ENCODE measurements at places on chromosomes 12 and 14. TPM values are rescaled to one million over a fixed set of nuclear protein-coding genes. Genes with fewer than 3 reads are reported as not detected.

FAIM2 gene
- 1.3 TPM for total RNA-seq

RDH5 gene
- 3.7 TPM for total RNA-seq

TEX52 gene
- total RNA-seq = not detected

SELPLG gene
- total RNA-seq = 2.9 TPM

ACOT6 gene
- not detected for total RNA-seq

- no peaks in the 10 kb centered on the region for H3K4me1 ChIP-seq
- no peak overlapping the region for H3K27ac ChIP-seq
- H3K4me3 ChIP-seq = no peak overlapping the region
Observed at GRCh38 chr12:119325813-119326212, 8.7 kb upstream of the CCDC60 start.

DNA sequence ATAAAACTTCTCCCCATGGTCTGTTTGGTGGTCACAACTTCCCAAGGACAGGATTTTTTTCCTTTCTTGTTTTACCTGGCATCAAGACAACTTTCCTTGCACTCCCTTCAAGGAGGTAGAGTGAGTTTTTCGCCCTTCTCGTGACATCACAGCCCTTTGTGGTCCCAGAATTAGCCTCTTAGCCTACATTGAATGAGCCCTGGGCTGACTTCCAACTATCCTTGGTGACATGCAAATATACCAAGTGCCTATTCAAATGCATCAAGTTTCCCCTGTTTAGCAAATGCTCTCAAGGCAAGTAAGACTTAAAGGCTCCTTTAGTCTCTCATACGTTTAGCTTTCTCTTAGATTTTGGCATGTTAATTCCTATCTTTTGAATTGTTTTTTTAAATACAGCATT is 36.6 kb downstream of the TC2N start:
- peaks cover 13% of the 10 kb centered on the region for H3K27me3 ChIP-seq
- H3K27ac ChIP-seq = no peak overlapping the region
- DNase-seq = no peak
- H3K36me3 ChIP-seq = peaks cover 18% of the 10 kb centered on the region

- peaks cover 31% of the 10 kb centered on the region for H3K27me3 ChIP-seq
- no peaks in the 10 kb centered on the region for H3K36me3 ChIP-seq
- no peak overlapping the region for H3K4me3 ChIP-seq
- DNase-seq = no peak
Observed at GRCh38 chr14:26200687-26201086, 397.1 kb downstream of the NOVA1 start.

GRCh38 chr12:5379749-5380496 is 52.0 kb upstream of the NTF3 start:
- DNase-seq = no peak
- H3K4me1 ChIP-seq = no peaks in the 10 kb centered on the region
- H3K4me3 ChIP-seq = no peak overlapping the region
- no peaks in the 10 kb centered on the region for H3K36me3 ChIP-seq
- H3K27ac ChIP-seq = no peak overlapping the region

DNA sequence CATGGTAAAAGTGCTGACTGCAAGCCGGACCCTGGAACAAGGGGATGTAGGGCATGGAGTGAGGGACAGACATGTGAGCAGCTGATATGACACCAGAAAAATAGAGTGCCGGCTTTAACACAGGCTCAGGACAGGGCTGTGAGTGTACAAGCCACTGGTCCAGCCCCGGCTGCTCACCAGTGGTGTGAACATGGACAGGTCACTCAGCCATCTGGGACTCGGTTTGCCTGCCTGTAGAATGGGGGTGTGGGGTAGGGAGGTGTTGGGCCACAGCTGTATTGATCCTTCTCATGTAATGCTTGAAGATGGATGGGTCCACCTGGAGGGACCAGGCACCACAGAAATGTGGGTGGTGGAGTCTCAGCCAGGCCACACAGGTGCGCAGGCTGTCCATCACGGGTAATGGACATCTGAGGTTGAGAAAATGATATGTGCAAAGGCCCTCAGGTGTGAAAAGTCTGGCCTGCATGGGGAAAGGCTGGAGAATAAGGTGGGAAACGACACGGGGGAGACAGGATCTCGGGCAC is 10.6 kb upstream of the KRT74 start:
- H3K27me3 ChIP-seq = peaks cover 32% of the 10 kb centered on the region
- peak; percentile 54 for DNase-seq

DNA sequence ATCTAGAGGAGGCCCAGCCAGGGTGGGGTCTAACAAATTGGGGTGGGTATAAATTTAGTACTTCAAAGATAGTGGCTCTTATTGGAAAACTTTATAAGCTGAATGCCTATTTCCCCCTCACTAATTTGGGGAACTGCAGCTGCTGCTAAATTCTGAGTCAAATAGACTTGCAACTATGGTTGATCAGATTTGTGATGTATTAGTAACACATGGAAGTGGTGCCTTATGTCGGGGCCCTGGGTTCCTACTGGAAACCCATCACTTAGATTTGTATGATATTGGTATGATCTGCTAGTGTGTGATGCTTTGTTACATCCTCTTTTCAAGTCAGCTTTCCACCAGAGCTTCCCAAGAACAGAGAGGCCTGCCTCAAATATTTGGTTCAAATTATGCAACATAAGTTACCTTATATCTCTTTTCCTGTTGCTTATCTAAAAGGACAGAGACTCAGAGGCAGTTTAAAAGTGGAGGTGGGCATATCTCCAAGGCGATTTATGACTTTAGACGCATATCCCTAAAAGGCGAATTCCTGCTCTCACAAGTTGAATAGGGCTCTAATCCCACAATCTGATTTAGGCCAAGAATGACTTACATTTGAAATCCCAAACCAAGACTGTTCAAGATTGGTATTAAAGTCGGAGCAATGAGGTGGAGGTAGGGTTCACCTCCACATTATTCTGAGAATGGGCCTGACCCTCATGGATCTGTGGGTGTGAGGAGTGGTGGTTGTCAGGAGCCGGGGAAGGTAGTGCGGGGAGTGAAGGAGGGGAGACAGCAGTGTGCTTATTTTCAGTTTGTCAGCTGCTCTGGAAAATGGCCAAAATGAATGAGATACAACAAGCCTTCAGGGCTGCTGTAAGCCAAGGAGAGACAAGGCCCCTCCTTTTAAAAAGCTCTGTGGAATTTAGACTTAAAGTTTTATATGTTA is 425.8 kb downstream of the RAD51B start:
- H3K27me3 ChIP-seq = no peaks in the 10 kb centered on the region
- H3K4me1 ChIP-seq = peaks cover 53% of the 10 kb centered on the region
- H3K36me3 ChIP-seq = no peaks in the 10 kb centered on the region
- no peak for DNase-seq
- peak overlapping the region; percentile 87 for H3K27ac ChIP-seq

DNA sequence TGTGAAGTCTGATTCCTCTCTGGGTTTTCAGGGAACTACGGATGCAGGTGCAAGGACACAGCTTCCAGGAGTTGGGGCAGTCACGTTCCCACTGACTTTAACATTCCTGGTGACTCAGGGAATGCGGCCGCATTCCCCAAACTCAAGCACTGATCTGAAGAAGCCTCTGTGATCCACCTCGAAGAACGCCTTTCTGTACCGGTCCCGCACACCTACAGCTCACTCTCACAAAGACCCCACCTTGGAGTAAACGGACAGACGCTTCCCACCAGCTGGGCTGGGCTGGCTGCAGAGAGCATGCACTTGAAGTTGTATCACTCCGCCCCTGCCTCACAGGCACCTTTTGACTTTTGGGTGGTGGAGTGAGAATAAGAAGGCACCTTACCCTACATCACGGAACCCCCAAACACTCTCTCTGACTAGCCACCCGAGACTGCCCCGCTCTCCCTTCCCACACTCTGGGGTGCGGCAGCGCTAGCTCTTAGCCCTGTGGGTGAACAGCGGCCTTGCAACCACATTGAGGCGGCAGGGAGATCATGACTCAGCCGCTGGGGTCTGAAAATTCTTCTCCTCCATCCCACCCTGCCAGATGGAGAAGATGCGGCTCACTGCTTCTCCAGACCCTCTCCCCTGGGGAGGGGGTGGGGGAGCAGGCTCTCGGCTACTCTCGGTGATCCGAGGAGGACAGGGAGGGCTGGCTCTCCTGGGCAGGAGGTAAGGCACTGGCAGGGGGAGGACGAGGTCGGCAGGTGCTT is 23.7 kb upstream of the HDAC7 start:
- H3K27ac ChIP-seq = no peak overlapping the region
- peaks cover 4% of the 10 kb centered on the region for H3K27me3 ChIP-seq
- H3K4me3 ChIP-seq = no peak overlapping the region
- no peak for DNase-seq
- H3K36me3 ChIP-seq = peaks cover 2% of the 10 kb centered on the region

DNA sequence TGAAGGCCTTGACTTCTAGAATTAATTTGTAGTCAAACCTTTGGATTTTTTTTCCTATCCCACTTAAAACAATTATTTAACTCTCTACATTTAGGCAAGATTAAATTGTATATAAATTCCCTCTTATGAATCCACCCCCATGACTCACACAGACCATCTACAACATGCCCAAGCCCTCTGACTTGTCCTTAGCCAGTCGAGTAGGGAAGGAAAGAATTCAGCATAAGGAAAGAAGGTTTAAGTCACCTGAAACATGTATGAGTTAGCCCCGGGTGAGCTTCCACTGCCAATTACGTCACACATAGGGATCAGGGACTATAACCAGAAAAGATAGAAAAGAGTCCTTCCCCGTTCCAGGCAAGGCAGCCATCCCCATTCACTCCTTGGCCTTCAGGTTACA is 14.9 kb upstream of the RESF1 start:
- no peak for DNase-seq
- H3K27me3 ChIP-seq = no peaks in the 10 kb centered on the region
- H3K36me3 ChIP-seq = peaks cover 12% of the 10 kb centered on the region
- H3K4me3 ChIP-seq = no peak overlapping the region

DNA sequence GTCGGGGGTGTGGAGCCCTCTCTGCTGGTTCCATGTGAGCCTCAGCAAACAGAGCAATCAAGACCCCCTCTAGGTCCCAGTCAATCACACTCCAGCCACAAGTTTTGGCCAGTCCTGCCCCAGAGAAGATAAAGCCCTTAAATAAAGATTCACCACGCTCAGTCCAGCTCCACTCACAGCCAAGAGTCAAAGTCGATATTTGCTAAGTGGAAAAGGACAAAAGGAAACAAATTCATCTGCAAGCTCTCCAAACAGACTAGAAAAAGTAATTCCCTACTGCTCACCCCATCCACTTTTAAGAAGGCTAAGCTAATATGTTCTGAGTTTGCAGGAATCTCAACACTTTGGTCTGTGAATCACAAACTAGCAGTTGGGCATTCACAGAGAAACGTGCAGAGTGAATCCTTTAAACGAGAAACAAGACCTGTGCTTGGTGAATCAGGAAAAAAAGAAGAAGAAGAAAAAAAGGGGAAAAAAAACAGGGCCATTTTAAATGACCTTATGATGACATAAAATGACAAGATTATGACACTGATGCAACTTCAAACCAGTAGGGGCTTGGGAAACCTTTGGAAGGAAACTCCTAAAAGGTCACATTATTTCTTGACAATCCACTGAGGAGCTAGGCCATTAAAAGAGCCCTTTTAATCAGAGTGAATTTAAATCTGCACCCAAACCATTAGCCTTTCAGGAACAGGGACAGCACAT is 41.8 kb upstream of the FOXN3 start:
- H3K4me3 ChIP-seq = no peak overlapping the region
- peaks cover 10% of the 10 kb centered on the region for H3K4me1 ChIP-seq
- no peaks in the 10 kb centered on the region for H3K27me3 ChIP-seq

DNA sequence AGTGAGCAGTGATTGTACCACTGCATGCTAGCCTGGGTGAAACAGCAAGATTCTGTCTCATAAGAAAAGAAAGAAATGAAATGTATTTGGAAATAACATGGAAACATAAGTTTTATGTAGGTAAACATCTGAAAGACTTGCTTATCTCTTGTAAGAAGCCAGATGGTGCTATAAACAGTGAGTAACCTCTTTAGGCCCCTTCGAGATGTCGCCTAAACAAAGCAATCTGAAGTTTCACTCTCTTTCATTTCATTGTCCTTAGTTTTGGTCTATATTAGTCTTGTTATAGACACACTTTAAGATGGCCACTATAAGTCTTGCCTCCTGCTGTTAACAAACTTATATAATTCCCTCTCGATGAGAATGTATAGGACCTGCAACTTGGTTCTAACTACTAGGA is 472.6 kb upstream of the ATP2B1 start:
- no peak overlapping the region for H3K4me3 ChIP-seq
- H3K27ac ChIP-seq = no peak overlapping the region
- no peak for DNase-seq
- H3K36me3 ChIP-seq = no peaks in the 10 kb centered on the region

DNA sequence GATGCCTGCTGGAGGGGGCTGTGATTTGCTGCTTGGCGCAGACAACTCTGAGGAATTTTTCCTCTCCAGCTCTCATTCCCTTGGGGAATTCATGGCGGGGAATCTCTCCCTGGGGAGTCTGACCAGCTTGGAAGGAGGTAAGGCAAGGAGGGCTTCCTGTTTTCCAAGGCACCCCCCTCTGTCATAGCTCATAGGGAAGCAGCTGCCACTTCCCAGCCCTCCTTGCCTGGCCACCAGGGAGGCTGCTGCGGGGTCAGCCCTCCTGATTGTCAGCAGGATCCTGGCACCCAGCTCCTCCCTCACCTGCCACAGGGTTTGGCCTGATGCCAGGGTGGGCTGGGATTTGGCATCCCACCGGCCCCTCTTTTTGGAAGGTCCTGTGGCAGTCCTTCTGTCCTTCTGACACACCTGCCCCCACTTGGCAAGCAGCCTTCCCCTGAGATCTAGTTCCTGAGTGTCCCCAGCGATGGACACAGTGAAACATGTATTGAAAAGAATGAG is 74.9 kb downstream of the TSPAN9 start:
- H3K27ac ChIP-seq = peak overlapping the region; percentile 88
- H3K27me3 ChIP-seq = no peaks in the 10 kb centered on the region

DNA sequence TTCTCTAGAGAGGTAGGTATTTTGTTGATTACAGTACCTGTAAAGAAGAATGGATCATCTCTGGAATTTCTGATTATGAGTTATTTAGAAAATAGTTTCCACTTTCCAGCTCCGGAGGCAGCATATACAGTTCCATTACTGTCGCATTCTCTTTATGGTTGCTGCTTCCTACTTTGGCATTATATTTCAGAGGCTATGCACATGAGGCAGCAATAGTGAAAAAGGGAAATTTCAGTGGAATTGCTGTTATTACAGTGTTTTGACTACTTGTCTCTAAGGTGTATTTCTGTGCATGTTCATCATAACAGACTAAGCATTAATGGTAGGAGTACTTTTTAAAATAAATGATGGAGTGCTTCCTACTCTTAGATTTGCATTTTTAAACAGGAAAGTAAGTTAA is 10.2 kb downstream of the GNG2 start:
- H3K27me3 ChIP-seq = no peaks in the 10 kb centered on the region
- no peak overlapping the region for H3K4me3 ChIP-seq
- no peaks in the 10 kb centered on the region for H3K36me3 ChIP-seq
- peaks cover 11% of the 10 kb centered on the region for H3K4me1 ChIP-seq
- no peak overlapping the region for H3K27ac ChIP-seq
- DNase-seq = no peak

- H3K4me1 ChIP-seq = no peaks in the 10 kb centered on the region
- no peak for DNase-seq
- H3K27ac ChIP-seq = no peak overlapping the region
- H3K27me3 ChIP-seq = peaks cover 32% of the 10 kb centered on the region
Observed at GRCh38 chr14:90194706-90195105, 61.6 kb upstream of the PSMC1 start.

Measured in chondrocyte (in vitro differentiated cells).